Endothelial cell of umbilical vein (primary cell): ENCODE measurements at places on chromosomes 3 and 15. TPM values are rescaled to one million over a fixed set of nuclear protein-coding genes. Genes with fewer than 3 reads are reported as not detected.

WDR93 gene
- polyA plus RNA-seq, result 0.05 and 0.07 TPM in 2 replicates

DUOX1 gene
- polyA plus RNA-seq, result not detected in 2 replicates

DNA sequence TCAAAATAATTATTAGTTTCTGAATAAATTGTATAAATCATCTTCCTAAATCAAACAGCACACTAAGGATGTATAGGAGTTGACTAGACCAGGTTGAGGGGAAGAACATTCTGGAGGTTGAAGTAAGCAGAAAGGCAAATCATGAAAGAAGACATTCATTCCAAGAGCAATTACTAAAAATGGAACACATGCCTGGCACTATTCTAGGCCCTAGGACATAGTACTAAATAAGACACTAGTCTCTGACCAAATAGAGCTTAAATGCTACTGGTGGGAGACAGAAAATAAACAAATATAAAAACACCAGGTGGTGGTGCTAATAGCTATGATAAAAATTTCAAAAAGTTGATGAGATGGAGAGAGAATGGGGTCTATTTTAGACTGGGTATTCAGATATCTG is 190.1 kb downstream of the TBC1D5 start:
- no peak for DNase-seq

DNA sequence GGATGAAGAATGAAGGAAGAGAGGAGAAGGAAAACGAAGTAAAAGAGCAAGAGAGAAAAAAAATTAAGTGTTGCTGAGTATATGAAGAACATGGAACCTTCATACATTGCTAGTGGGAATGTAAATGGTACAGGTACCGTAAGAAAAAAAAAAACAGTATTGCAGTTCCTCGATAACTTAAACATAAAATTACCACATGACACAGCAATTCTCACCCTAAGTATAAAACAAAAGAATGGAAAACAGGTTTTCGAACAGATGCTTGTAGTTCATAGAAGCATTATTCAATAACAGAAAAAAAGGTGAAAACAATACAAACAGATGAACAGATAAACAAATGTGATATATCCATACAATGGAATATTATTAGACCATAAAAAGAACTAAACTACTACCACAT is 51.6 kb downstream of the SENP7 start:
- DNase-seq, result no peak

DNA sequence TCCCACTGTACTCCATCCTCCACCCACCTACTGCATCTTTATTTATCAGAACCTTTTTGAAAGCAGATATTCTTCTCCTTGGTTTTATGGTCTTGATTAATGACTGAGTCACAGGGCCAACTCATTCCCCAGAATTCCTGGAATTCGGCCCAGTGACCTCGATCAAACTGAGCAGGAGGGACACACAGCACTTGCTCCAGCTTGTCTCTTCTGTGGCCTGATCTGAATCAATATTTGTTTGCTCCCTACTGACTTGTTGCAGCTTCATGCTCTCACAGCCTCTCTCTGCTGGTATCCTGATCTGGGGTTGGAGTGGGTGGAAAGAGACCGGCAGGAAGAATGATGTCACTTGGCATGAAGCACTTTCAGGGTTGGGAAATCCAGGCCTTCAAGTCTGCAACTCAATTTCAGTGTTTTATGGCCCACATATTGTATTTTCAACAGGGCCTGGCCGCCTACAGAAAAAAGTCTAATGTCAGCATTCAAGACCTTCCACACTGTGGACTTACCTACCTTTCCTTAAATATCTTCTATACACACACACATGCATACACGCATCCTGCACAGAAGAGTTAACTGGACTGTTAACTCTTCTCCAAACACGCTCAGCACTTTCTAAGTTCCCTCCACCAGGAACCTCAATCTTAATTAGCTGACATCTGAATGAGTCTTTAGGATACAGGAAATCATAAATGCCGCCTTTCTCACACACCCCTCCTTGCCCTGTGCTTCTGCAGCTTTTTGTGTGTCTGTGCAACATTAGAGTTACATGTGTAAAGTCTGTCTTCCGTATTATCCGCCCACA is 4.6 kb downstream of the ANXA2 start:
- DNase-seq, result peak; percentile 94

DNA sequence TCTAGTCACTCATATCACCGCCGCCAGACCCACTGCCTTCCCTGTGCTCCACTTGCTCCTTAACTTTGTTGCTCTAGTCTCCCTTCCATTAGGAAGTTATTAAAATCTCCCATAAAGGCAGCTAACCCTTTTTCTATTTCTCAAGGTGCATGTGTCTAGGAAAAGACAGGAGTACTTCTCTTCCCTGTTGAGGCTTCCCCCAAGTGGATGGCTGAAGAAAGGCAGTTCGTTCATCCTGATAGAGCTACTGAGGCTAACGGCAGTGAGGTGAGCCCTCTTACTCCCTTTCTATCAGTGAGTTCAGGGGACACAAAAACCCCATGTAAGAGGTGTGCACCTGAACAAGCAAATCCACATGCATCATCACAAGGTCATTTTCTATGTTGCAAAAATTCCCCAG is 397.8 kb downstream of the IGSF11 start:
- DNase-seq, result no peak
